Esophagus muscularis mucosa (tissue), 4 donors: ENCODE measurements at places on chromosomes 4 and X. TPM values are rescaled to one million over a fixed set of nuclear protein-coding genes. Genes with fewer than 3 reads are reported as not detected.

DNA sequence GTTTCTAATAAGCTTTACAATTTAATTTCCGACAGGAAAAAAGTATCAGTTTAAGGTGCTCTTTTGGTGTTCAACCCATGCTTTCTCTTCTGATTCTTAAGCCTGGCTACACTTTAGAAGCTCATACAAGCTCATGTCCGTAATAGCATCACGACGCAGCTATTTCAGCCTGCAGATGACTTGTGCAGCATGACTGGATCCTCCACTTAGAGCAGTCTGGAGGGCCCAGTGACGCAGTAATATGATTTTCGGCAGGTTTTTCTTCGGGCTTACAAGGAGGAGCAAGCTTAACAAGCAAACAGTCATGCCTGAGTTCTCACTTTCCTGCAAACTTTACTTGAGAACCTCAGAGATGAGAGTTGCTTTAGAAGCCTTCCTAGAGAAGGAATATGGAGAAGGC lies 85.3 kb upstream of the MAML3 start:
- DNase-seq: no peak
- H3K27ac ChIP-seq: no peak overlapping the region
- peaks cover 25% of the 10 kb centered on the region for H3K4me1 ChIP-seq
- H3K4me3 ChIP-seq: no peak overlapping the region
- no peaks in the 10 kb centered on the region for H3K27me3 ChIP-seq
- H3K36me3 ChIP-seq: no peaks in the 10 kb centered on the region

DNA sequence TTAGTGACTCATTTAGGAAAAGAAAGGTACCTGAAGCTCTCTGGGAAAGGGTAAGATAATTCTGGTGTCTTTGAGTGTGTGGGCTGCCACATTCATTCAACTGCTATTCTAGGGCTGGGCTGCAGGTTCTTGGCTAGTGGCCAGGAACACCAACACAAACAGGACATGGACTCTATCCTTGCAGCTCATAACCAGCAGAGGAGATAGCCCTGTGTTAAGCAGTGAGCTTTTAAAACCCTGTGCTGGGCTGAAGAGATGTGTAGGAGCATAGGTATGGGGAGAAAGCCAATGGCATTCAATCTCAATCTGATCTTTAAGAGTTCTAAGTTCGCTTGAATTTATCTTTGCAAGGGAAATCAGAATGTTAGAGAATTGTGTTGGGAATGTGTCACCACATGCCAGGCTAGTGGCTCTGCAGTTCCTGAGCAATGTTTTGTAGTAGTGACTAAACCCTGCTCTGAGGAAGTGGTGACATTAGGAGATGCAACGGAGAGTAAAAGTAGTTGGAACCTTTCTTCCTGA lies 39.2 kb downstream of the SGMS2 start:
- H3K4me1 ChIP-seq: peaks cover 44% of the 10 kb centered on the region
- H3K36me3 ChIP-seq: peaks cover 12% of the 10 kb centered on the region
- no peak overlapping the region for H3K4me3 ChIP-seq

NDP gene
- total RNA-seq: not detected

- H3K4me3 ChIP-seq: no peak overlapping the region
- no peaks in the 10 kb centered on the region for H3K4me1 ChIP-seq
- H3K27ac ChIP-seq: no peak overlapping the region
Measured at GRCh38 chr4:96844858-96845490, 1005.1 kb downstream of the PDHA2 start.

LDB2 gene
- total RNA-seq: 26.6 TPM

SPANXD gene
- not detected for total RNA-seq

CPLX1 gene
- total RNA-seq: 1.2 TPM

CCSER1 gene
- total RNA-seq: 5.0 TPM

GRCh38 chrX:3713225-3713936 lies at the start of gene PRKX:
Gene PRKX, minus strand, starts transcription at chrX:3713649. Its CDS starts 396 bp downstream, at chrX:3713253.
- peak within 1 kb of the TSS; percentile 52 for H3K27ac ChIP-seq
- H3K4me3 ChIP-seq: peak within 1 kb of the TSS; percentile 66
- DNase-seq: no peak
- H3K36me3 ChIP-seq: no peaks in the 10 kb centered on the region

GPC3 gene
- 13.3 TPM for total RNA-seq

GAB3 gene
- total RNA-seq: 7.3 TPM

CXCL10 gene
- total RNA-seq: 0.50 TPM

DNA sequence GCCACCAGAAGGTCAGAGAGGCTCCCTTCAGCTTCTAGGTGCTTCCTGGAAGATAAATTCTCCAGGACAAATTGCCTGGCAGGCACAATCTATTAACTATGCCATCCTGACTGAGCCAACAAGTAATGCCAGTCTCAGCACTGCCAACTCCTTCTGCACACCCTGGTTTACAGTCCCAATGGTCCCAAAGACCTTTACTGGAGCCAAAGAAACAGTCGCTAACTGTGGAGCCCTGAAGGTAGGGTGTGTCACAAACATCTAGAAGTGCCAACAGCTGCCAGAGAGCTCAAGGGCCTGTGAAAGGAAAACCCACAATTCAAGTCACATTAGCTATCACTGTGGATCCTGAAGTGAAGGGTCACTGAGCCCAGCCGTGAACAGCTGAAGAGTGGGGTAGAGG lies 34.9 kb upstream of the CITED1 start:
- no peaks in the 10 kb centered on the region for H3K4me1 ChIP-seq
- no peaks in the 10 kb centered on the region for H3K27me3 ChIP-seq
- H3K27ac ChIP-seq: no peak overlapping the region
- H3K4me3 ChIP-seq: no peak overlapping the region

GRCh38 chrX:13761606-13762414 lies 27.3 kb downstream of the OFD1 start:
- H3K4me1 ChIP-seq: peaks cover 27% of the 10 kb centered on the region
- DNase-seq: no peak
- no peak overlapping the region for H3K27ac ChIP-seq

GPM6B gene
- 37.8 TPM for total RNA-seq

C4orf33 gene
- total RNA-seq: 7.2 TPM

MID1IP1 gene
- total RNA-seq: 119 TPM

GRCh38 chr4:70522626-70523025 lies 4.3 kb downstream of the AMTN start:
- no peaks in the 10 kb centered on the region for H3K4me1 ChIP-seq
- H3K27ac ChIP-seq: no peak overlapping the region
- no peak for DNase-seq
- H3K36me3 ChIP-seq: no peaks in the 10 kb centered on the region
- no peaks in the 10 kb centered on the region for H3K27me3 ChIP-seq

RAB9B gene
- total RNA-seq: 13.6 TPM

- no peaks in the 10 kb centered on the region for H3K36me3 ChIP-seq
- no peaks in the 10 kb centered on the region for H3K27me3 ChIP-seq
- H3K27ac ChIP-seq: peak overlapping the region; percentile 64
Measured at GRCh38 chr4:37995299-37995821, 35.2 kb downstream of the PTTG2 start.

- H3K36me3 ChIP-seq: peaks cover 4% of the 10 kb centered on the region
- H3K4me3 ChIP-seq: no peak overlapping the region
- no peak for DNase-seq
- no peak overlapping the region for H3K27ac ChIP-seq
Measured at GRCh38 chrX:100673397-100673953, 29.5 kb downstream of the SRPX2 start.

DNA sequence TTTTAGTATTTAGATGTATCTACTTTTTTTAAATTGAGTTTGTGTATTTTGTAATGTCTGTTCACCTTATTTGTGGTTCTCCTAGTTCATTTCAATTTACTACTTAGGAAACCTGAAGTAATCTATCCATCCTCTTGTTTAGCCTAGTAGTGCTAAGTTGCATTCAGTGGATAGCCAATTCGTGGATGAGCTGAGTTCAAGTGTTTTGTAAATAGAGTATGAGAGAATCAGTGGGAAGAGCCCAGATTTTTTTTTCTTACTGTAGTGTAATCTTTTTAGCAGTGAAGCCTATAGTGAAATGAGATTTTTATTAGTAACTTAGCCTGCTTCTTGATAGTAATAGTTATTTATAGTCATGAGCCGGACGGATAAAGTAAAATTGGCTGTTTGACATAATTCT lies 21.7 kb downstream of the STAG2 start:
- no peaks in the 10 kb centered on the region for H3K27me3 ChIP-seq
- no peak for DNase-seq
- no peak overlapping the region for H3K4me3 ChIP-seq
- no peaks in the 10 kb centered on the region for H3K36me3 ChIP-seq

CDX4 gene
- not detected for total RNA-seq

- no peaks in the 10 kb centered on the region for H3K4me1 ChIP-seq
- DNase-seq: no peak
- H3K27ac ChIP-seq: no peak overlapping the region
- H3K36me3 ChIP-seq: no peaks in the 10 kb centered on the region
- H3K4me3 ChIP-seq: no peak overlapping the region
- H3K27me3 ChIP-seq: no peaks in the 10 kb centered on the region
Measured at GRCh38 chr4:108486046-108486445, 134.3 kb upstream of the RPL34 start.

- H3K27me3 ChIP-seq: no peaks in the 10 kb centered on the region
- DNase-seq: no peak
- H3K27ac ChIP-seq: no peak overlapping the region
- H3K4me1 ChIP-seq: no peaks in the 10 kb centered on the region
- no peak overlapping the region for H3K4me3 ChIP-seq
Measured at GRCh38 chr4:142081025-142081424, 444.6 kb downstream of the IL15 start.
